T-helper 1 cell (primary cell): ENCODE measurements at places on chromosomes 6 and 20.

DNA sequence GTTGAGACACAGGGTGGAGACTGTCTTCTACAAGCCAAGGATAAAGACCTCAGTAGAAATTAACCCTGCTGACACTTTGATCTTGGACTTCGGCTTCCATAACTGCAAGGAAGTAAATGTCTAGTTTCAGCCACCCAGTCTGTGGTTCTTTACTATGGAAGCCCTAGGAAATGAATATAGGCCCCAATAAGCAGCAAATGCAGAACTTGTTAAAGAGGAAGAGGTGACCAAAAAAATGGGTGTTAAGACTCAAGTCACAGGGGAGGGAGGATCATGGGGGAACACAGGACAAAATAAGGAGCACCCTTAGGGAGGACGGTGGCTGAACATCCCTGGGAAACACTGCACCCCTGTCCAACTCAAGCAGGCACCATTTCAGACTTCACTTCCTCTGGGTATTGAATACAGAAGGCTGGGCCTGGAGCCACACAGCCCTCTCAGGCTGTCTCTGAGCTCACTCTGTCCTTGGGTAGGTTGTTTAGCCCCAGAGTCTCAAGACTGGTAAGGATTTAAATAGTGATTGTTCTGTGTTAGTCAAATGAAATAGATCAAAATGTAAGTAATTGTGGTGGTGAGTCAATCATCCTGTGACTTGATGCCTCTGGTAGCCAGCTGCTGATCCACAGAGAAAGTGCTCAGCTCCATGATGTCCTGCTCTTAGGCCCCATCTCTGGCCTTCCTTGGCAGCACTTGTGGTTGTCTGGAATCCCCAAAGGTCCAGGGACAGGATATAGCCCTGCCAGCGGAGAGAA, 30.5 kb upstream of the SIRPD start:
- no peak for DNase-seq

GRCh38 chr20:39699166-39699725, 737.1 kb downstream of the DHX35 start:
- DNase-seq: no peak

GRCh38 chr6:88856566-88856965, 106.9 kb downstream of the RNGTT start:
- no peak for DNase-seq

- no peak for DNase-seq
Observed at GRCh38 chr20:21246161-21246560, 57.0 kb upstream of the XRN2 start.

GRCh38 chr20:9200620-9201019, 131.7 kb downstream of the PLCB4 start:
- DNase-seq: no peak

DNA sequence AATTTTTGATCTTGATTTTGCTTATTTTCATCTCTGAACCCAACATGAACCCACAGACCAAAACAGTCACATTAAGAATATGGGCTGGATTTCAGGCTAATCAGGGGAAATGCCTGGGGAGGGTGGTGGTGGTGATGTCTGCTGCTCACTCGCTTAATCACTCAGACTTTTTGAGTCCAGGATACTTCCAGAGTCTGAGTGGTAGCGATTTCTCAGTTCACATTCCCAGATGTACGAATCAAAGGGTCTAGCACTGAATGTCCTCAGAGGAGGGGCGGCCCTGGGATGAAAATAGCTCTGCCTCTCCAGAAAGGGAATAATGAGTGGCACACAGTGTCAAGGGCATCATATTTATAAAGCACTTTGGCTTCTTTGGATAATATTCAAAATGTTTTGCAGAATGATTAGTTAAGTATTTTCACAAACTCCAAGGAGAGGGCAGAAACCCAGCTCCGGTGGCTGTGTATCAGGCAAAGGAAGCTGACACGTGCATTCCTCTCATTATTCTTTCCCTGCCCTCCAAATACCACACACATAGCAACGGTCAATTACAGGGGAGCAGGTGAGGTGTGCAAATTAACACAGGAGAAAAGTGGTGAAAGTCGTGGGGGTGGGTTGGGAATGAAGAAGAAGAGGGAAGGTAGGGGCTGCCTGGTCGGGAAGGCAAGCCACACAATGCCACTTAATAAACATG, 345.2 kb upstream of the RSPO3 start:
- DNase-seq: no peak

GRCh38 chr6:12328701-12329100, 38.5 kb downstream of the EDN1 start:
- DNase-seq: no peak

GRCh38 chr6:161033667-161034066, 42.1 kb downstream of the MAP3K4 start:
- no peak for DNase-seq

DNA sequence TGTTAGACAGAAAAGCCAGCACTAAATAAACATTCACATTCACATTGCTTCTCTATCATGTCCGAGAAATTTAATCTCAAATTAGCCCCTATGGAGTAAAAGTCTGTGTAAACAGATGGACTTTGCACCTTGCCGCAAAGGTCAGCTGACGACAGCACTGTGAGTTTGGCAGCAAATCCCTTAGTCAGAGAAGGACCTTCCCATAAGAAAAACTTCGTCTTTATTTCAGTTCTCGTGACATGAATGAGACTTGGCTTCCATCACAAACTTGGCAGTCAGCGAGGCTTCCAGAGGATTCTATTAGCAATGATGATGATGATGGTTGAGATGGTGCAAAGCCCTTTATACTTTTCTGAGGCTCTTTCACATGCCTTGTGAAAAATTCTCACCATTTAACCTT, 133.7 kb upstream of the IFNGR1 start:
- DNase-seq: no peak

DNA sequence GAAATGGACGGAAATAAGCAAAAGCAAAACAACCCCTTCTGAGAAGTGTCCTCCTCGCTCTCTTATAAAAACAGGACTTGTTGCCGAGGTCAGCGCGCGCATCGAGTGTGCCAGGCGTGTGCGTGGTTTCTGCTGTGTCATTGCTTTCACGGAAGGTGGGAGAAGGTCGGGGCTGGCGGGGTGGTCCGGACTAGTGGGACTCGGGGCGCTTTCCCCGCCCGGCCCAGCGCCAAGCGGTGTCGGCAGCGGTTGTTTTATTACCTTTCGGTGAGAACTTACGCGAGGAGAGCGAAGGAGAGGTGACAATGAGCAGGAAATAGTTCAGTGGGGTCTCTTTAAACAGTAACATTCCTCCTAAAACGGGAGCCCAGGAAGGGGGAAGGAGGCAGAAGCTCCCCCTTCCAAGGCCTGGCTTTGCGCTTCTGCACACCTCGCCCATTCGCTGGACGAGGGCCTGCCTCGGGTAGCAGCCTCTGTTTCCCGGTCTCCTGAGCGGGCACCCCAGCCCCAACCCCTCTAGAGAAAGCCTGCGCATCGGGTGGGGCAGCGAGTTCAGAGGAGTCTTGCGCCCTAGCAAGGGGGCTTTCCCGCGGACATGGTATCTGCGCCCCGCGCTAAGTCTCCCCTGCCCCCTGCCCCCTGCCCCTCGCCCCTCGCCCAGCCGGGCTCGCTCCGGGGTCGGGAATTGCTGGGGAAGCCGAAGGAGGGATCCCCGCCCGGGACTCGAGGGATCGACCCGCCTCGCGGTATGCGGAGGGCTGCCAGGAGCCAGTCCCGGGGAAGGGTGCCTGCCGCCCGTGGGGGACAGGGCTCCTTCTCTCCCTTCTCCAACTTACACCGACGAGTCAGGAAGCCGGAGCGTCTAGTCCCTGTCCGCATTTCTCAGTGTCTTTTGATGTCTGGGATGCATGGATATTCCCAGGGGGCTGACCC, 1.2 kb upstream of the TBXT start:
- no peak for DNase-seq

- no peak for DNase-seq
Observed at GRCh38 chr6:157881342-157881741, 58.3 kb downstream of the SNX9 start.

DNA sequence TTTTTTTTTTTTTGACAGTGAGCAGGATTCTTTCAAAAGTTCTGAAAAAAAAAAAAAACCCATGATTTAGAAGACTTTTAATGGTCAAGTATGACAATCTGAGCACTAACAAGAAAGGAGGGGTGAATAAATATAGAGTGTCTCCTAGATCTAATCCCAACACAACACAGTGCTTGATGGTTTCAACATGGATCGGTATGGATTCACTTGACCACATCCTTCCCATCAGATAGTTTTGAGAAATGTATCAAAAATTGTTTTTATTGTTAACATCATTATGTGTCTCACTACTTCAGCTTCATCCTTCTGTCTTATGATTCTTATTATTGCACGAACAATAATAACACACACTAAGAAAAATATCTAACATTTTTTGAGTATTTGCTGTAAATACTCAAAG, 21.0 kb downstream of the KIF13A start:
- no peak for DNase-seq

- DNase-seq: no peak
Observed at GRCh38 chr6:155561257-155561965, 105.8 kb upstream of the NOX3 start.

GRCh38 chr6:33204415-33205190, at the start of gene HSD17B8:
TSS of gene HSD17B8 (plus strand) at chr6:33204655. CDS start at chr6:33204669, 14 bp downstream.
- peak; percentile 85 for DNase-seq

- DNase-seq: no peak
Observed at GRCh38 chr6:54801244-54801643, 45.3 kb upstream of the FAM83B start.

DNA sequence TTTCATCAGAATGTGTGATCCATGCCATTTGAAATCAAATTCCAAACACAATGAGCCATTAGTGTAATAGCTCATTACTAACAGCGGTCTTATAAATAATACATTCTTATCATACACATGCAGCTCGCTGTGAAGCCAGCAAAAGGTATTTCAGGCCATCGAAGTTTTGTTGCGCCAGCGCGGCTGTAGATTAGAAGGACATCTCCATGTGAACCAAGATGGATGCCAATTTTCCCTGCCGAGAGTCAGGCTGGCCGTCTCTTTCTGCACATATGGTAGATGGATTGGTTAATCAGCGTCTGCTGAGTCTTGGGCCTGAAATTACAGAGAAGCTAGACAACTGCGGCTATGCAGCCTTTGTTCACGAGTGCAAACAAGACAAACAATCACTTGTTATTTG, 44.1 kb downstream of the CFAP61 start:
- DNase-seq: no peak

- DNase-seq: no peak
Observed at GRCh38 chr6:106856227-106856874, 118.2 kb downstream of the CD24 start.

DNA sequence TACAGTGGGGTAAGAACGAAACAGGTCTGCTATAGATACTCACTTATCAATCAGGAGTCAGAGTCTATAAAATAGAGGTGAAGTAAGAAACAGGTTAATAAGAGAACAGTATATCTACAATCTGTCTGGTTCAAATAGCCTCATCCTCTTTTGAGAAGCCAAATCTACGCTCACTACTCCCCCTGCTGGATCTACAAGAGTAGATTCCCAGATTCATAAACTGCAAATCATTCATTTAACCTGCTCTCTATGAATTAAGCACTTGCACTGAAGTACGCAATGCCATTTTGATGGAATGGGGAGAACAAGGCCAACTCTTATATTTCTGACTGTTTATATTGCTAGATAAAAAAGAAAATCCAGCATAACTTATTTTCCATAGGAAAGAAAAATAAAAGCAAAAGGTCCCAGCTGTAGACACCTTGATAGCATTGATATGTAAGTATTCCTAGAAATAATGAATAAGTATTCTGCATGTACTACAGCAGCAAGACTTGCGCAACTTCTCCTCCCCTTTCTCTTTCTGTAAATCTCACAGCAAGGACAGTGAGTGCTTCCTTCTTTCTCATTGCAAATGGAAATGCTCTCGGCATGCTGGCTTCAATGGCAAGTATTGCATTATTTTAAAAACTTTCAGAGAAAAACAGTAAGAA, 92.3 kb downstream of the RFX6 start:
- peak; percentile 23 for DNase-seq

DNA sequence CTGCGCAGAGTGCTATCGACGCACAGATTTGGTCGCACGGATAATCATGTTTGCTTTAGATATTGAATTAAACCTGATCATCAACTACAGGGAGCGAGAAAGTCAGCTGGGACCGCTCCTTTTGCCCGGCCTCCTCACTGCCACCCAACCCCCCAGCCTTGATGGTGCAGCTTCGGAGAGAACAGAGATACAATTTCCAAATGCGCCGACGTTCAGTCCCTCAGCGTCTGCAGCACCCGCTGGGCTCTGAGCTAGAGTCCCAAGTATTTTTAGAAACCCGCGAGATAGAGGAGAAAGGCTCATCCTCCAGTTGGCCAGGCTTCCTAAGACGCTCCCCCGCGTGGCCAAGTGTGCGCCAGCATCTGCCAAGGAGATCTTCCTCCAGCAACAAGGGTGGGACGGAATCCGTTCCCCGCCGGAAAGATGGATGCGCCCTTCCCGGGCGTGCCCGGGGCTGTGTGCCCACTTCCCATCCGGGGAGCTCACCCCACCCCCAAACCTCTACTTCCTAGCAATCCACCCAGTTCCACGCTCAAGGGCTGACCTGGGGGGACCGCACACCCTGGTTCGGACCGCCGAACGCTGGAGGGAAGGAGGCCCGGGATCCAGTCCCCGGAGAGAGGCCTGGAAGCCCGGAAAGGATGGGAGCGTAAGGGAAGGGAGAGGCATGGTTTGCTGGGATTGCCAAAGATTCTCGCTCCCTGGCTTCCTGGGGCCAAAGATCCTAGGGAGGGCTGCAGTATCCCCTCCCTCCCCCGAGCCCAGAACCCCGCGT, 4.1 kb downstream of the NKX2-2 start:
- no peak for DNase-seq

DNA sequence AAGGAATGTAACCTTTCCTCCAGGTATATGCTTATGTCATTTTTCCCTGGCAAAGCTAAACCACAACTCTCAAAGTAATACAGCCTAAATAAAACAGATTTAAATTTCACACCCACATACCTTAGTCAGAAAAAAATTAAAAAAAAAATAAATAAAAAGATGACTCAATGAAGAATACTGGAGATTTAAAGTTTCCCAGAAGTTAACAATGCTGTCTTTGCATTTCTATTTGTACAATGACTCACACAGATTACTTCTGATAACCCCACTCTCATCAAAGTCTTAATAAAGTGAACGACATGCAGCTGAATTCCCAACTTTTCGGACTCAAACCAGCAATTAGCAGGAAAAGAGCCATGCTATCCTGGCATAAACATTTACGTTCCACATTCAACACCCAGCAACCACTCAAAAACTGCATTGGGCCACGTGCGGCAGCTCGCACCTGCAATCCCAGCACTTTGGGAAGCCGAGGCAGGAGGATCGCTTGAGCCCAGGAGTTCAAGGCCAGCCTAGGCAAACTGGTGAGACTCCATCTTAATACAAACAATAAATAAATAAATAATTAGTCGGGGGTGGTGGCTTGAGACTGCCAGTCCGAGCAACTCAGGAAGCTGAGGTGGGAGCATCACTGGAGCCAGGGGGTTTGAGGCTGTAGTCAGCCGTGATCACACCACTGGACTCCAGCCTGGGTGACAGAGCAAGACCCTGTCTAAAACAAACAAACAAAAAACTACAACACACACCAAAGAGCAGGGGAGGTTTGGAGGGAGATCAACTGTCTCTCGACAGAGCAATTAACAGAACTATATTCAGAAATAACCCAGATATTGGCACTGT, 130.5 kb downstream of the WDR27 start:
- no peak for DNase-seq

DNA sequence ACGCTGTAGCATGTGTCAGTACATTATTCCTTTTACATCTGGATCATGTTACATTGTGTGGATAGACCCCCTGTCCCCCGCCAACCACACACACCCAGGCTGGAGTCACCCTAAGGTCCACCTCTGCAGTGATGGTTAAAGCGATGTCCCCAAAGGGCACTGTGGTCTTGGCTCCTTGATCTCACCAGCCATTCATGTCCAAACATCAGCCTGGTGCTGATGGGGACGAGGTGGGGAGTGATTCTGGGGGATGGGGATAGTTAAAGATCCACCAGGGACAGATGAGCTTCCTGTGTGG, 59.2 kb upstream of the FAM83D start:
- DNase-seq: no peak
